ENCODE measurements at places on chromosomes 16 and 17. TPM values are rescaled to one million over a fixed set of nuclear protein-coding genes. Genes with fewer than 3 reads are reported as not detected.

SLC43A2 gene
- 60.1 TPM for polyA plus RNA-seq

OR2C1 gene
- not detected for polyA plus RNA-seq

TBC1D28 gene
- polyA plus RNA-seq = 2.2 TPM

CDH1 gene
- 0.86 TPM for polyA plus RNA-seq

ZMYND15 gene
- not detected for polyA plus RNA-seq

EVPL gene
- polyA plus RNA-seq = not detected

NAA38 gene
- polyA plus RNA-seq = 110 TPM

RPGRIP1L gene
- 24.6 TPM for polyA plus RNA-seq

CLEC16A gene
- 17.8 TPM for polyA plus RNA-seq

EXOSC6 gene
- polyA plus RNA-seq = 45.3 TPM

ACSM2A gene
- not detected for polyA plus RNA-seq

GNGT2 gene
- polyA plus RNA-seq = not detected

MNT gene
- 11.6 TPM for polyA plus RNA-seq

ARHGAP23 gene
- polyA plus RNA-seq = 2.1 TPM

ABCC6 gene
- not detected for polyA plus RNA-seq

MEOX1 gene
- polyA plus RNA-seq = 0.50 TPM

DNAH3 gene
- not detected for polyA plus RNA-seq

PERCC1 gene
- polyA plus RNA-seq = not detected

C16orf96 gene
- 0.21 TPM for polyA plus RNA-seq

C1QL1 gene
- 0.19 TPM for polyA plus RNA-seq

CBX2 gene
- polyA plus RNA-seq = 16.9 TPM

MRPL10 gene
- 33.8 TPM for polyA plus RNA-seq

SCGB1C2 gene
- not detected for polyA plus RNA-seq

PGP gene
- 42.2 TPM for polyA plus RNA-seq

TBX4 gene
- not detected for polyA plus RNA-seq

ANKS3 gene
- 53.9 TPM for polyA plus RNA-seq

CLDN6 gene
- polyA plus RNA-seq = 1.1 TPM

CEP295NL gene
- not detected for polyA plus RNA-seq

ICAM2 gene
- polyA plus RNA-seq = not detected

NOG gene
- polyA plus RNA-seq = 2.1 TPM

KRTAP3-1 gene
- polyA plus RNA-seq = not detected

HSD11B2 gene
- polyA plus RNA-seq = 2.8 TPM

CRHR1 gene
- 3.3 TPM for polyA plus RNA-seq

GINS2 gene
- polyA plus RNA-seq = 6.1 TPM

FOXL1 gene
- 0.24 TPM for polyA plus RNA-seq

FSCN2 gene
- polyA plus RNA-seq = 3.6 TPM

KRT32 gene
- polyA plus RNA-seq = not detected

MFAP4 gene
- not detected for polyA plus RNA-seq

Measured in neural cell (in vitro differentiated cells).